ENCODE measurements at places on chromosomes 2 and 18.

DNA sequence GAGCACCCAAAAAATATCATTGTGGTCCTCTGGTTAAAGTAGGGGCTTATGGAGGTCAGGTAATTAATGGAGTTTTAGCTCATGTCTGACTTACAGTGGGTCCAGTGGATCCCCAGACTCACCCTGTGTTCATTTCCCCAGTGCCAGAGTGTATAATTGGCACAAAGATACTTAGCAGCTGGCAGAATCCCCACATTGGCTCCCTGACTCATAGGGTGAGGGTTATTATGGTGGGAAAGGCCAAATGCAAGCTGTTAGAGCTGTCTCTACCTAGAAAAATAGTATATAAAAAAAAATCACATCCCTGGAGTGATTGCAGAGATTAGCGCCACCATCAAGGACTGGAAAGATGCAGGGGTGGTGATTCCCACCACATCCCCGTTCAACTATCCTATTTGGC, 1067.6 kb upstream of the ACVR2A start:
- DNase-seq: no peak

GRCh38 chr2:241808051-241808720, 807 bp upstream of the NEU4 start:
- DNase-seq: no peak

GRCh38 chr18:7950380-7951136, 383.4 kb downstream of the PTPRM start:
- no peak for DNase-seq

GRCh38 chr2:103152556-103152955, 390.7 kb downstream of the TMEM182 start:
- no peak for DNase-seq

- no peak for DNase-seq
These were observed 7.2 kb downstream of the ARHGAP25 start for GRCh38 chr2:68741805-68742306.

- no peak for DNase-seq
These were observed 47.5 kb upstream of the HNRNPA3 start for GRCh38 chr2:177165061-177165583.

GRCh38 chr2:101714118-101714517, 16.6 kb downstream of the MAP4K4 start:
- no peak for DNase-seq

DNA sequence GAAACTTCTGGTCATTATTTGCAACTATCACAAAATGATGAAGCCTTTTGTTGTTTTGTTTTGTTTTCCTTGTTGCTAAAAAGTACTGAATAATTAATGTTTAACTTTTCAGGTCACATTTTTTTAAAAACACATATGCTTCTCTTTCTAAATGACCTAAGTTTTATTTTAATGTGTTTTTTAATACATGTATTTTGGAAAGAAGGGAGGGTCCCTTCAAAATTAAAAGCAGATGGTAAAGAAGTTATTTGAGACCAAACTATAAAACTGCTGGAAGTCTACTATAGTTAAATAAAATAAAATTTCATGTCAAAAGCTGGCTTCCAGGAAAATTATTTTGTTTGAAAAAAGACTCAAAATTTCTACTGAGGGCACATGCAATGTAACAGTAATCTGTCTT, 39.5 kb upstream of the ASNSD1 start:
- no peak for DNase-seq

DNA sequence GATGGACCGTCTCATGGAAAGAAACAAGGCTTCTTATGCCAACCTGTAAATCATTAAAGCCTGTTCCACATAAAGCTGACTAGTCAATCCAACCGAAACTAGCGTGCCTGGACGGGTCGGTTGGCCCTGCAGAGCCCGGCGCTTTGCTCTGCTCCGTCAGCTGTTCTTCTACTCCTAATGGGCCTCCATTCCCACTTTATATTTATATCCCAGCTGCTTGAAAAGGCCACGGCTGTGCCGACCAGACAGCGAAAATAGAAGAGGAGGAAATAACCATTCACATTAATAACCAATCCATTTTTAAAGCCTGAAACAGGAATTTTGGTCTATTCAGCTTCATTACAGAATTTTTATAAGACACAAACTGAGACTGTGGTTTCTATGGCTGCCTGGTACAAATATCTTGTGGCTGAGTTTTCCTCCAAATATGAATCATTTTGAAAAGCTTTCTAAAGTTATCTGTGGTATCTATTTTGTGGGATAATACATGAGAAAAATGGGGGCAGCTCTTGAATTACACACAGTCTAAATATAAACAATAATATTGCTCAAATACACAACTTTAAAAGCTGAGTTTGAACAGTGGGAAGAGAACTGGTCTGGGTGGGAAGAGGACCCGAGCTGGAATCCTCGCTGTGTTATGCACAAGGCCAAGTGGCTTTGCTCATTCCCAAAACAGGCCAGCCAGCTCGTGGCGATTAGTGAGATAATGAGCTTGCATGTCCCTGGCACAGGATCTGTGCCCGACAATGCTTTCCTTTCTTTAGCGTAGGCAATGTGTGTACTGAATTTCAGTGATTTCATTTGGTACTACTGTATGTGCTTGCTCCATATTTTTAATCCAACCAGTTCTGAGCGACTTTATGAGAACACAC, 10.5 kb upstream of the FAM124B start:
- no peak for DNase-seq

DNA sequence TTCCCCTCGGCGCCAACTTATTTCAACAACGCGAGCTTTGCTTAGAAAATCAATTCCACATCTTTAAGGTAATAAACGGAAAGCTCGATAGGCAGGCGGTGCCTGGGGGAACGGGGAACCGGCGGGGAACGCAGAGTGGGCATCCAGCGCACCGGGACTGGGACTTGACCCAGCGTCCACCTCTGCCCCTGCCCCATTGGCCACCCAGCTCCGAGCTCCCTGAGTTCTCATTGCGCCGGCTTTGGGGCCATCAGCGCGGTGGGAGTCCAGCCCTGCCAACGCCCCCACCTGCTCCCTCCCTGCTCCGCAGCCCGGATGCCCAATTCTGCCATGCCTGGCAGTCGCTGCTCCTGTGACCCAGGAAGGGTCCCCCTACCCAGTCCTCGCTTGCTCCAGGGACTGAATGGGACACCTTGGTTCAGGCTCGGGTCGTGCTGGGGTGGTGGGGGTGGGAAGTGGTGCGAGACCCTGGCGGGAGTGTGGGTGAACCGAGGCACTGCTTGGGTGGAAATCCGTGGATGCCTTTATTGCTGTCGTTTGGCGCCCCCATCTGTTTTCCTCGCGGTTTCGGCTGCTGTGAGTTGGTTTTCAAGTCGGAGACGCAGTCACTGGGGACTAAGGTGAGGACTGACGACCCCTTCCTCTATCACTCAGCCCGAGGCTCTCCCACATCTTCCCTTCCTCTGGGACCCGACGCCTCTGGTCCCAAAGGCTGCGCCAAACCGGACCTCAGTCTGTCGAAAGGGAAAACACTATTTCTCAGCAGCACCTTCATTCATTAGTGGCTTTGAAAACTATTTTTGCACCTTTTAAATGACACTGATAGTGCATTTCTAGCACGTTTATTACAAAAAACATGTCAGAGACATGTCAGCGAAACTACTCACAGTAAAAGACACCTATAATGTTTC, 2.4 kb upstream of the EVX2 start:
- no peak for DNase-seq

DNA sequence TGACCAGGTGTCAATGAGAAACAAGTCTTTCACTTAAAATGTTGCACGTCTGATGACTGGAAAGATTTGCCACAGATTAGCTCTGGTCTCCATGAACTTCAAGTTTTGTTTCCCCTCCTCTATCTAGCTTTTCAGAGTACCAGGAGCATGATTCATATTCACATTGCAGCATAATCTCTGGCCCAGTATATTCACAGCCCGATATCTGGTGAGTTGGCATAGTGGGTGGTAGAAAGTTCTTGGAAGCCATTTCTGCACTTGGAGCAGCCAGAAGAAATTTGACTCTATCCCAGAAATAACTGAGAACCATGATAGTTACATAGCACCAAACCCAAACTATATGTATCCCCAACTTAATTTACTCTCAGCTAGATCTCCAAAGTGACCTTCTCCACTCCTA, 503.9 kb downstream of the PID1 start:
- no peak for DNase-seq

- DNase-seq: no peak
These were observed 9.7 kb downstream of the PDCD1 start for GRCh38 chr2:241848761-241849615.
